Frontal cortex (tissue), 4 donors: ENCODE measurements at places on chromosomes 16 and 17. TPM values are rescaled to one million over a fixed set of nuclear protein-coding genes. Genes with fewer than 3 reads are reported as not detected.

DNA sequence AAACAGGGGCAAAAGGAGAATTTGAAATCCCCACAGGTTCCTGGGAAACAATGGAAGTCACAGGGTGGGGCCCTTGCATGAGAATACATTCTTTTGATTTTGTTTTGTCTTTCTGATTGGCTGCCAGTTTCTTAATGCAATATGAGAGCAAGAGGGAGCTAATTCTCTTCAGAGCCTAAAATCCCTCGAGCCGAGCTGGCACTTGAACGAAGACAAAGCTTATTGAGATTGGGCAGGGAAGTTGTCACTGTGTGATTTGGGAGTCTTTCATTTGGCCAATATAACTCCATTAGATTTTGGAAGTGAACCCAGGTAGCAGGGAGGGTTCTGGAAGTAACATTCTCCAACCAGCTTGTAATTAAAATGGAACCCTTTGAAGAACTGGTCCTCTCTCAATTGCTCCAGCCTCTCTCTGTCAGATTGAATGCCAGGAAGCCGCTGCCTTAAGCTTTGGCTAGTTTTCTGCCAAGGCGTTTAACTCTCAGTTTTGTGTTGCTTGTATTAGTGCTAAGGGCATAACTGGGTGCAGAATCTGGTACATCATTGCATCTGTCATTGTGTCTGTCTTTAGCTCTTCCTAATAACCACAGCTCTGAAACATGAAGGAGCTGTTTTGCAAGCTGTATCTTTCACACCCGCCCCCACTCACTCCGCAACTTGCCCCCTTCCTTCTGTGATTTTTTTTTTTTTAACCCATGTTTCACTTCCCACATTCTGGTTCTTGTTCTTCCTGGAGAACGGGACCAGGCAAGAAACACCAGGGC lies 272.0 kb downstream of the MAF start:
- DNase-seq, result no peak

DNA sequence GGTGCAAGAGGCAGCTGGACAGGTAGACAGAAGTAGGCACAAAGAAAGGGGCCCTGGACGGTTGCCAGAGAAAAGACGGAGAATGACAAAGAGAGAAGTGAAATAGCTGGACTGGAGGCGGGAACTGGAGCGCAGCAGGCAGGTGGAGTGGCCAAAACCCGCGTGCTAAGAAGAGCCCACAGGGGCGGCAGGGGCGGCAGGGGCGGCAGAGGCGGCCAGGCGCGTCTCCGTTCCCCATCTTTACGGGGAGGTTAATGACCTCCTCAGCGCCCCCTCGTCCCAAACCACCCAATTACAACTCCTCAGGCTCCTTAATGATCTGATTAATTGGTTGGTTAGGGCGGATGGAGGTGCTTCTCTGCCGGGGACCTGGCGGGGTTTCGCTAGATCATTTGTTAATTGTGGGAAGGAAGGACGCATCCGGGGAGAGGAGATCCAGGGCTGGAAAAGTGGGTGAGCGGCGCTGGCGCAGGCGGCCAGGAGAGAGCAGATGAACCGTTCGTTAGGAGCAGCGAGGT lies 15.4 kb upstream of the HOXB9 start:
- no peak for DNase-seq

The DRC3 gene
- 1.6 TPM for total RNA-seq

The SLC5A10 gene
- total RNA-seq, result not detected

The CFAP97D1 gene
- not detected for total RNA-seq

The NEUROD2 gene
- 44.8 TPM for total RNA-seq

The ASPSCR1 gene
- total RNA-seq, result 13.5 TPM
